ENCODE measurements at places on chromosomes 7 and 10.

DNA sequence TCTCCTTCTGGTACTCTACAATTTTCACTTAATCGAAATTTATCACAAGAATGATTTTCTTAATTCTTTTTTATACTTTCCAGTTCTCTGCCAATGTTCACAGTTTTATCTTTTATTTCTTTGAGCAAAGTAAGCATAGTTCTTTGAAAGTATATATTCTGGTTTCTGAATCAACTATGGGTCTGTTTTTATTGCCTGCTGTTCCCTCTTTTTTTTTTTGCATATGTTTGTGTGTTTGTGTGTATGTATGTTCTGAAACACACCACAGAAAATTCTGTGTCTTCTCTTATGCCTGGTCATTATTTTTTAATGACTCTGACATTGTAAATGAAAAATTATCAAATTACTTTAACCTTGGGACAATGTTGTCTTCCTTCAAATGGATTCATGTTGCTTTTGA is 15.9 kb upstream of the TMEM273 start:
- no peak for DNase-seq

GRCh38 chr7:43072530-43072929 is 39.9 kb upstream of the HECW1 start:
- no peak for DNase-seq

DNA sequence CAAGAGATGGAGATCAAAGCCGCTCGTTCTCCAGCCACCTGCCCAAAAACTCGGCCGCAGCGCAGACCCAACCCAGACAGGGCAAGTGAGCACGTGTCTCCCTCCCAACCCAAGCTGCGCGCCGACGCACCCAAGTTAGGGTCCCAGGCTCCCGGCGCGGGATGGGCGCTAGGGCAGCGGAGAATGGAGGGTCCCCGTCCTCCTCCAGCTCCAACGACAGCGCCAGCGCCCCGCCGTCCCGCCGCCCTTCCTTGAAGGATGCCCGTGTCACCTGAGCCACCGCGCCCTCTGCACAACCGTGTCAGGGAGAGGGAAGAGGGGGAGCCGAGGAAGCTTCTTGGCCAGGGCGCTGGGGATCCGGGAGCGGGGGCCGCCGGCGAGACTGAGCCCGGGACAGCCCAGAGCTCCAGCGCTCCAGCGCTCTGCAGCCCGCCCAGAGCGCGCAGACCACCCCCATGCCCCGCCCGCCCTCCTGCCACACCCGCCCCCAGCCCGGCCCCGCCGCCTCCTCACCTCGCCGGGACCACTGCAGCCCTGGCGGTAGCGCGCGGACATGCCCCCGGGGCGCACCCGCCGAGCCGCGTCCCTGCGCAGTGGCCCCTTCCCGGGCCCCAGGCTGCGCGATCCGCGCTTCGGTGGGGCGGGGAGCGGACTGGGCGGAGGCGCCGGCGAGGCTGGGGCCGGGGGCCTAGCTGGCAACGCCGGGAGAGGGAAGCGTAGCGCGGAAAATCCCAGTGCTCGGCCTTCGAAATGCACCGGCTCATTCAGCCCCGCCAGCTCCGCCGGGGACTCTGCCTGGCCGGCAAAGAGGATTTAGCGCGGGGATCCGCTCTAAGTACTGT is at the start of gene SLC16A12:
TSS of gene SLC16A12 (minus strand) at position 424 of the 842 bp plus-strand sequence. CDS start 73,016 bp downstream, outside the sequence.
- DNase-seq: no peak

- DNase-seq: no peak
Observed at GRCh38 chr10:46309511-46310142, 22.8 kb downstream of the ANTXRL start.

- no peak for DNase-seq
Observed at GRCh38 chr7:36348256-36348655, 41.4 kb upstream of the ANLN start.

GRCh38 chr7:130996205-130996832 is 262.3 kb upstream of the KLF14 start:
- no peak for DNase-seq
